Calu3 (cell line): ENCODE measurements at places on chromosomes 5 and 9. TPM values are rescaled to one million over a fixed set of nuclear protein-coding genes. Genes with fewer than 3 reads are reported as not detected.

DNA sequence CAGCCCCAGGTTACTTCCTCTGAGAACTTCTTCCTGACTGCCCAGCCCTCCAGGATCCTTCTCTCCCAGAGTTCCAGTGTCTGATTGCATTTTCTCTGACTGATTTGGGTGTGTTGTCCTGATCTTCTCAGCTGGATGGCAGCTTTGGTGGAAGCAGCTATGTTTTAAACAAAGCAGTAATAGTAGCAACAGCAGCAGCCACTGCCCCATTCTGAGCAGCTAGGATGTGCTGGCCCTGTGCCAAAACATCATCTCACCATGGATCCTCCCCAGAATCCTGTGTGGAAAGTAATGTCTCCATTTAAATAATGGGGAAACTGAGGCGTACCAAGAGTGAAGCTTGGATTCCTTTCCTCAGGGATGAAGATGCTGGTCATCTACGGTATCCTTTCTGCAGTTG lies 46.4 kb upstream of the PSD2 start:
- DNase-seq: no peak

The PAX5 gene
- total RNA-seq: not detected in 2 replicates

- DNase-seq: no peak
Measured at GRCh38 chr9:99181621-99182020, 40.1 kb downstream of the ALG2 start.

DNA sequence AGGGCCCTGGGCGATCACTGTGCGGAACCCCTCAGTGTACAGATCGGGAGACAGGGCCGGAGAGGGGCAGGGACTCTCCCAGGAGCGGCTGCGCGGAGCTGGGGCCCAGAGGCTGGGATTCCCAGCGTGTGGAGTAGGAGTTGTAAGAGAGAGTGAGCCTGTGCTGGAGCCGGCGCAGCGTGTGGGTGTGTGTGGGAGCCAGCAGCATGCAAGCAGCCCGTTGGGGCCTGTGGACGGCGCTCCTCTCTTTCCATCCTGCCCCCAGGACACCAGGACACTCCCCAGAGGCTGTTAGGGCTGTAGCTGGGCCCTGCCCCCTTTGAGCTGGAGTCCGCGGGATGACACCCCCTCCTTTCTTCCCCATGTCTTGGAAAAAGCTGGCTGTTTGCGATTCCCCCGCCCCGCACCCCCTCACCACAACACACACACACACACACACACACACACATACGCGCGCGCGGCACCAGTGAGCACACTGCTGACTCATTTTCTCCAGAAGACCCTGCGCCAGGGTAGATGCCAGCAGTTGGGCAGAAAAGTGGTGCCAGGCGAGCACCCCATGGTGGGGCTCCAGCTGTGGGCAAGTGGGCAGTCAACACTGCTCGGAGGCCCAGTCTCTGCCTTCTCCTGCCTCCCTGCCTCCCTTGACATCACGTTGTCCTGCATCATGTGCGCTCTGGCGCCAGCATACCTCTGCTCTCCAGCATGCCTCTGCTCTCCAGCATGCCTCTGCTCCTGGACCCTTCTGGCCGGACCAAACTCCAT lies 1.5 kb downstream of the COL27A1 start:
- DNase-seq: no peak

DNA sequence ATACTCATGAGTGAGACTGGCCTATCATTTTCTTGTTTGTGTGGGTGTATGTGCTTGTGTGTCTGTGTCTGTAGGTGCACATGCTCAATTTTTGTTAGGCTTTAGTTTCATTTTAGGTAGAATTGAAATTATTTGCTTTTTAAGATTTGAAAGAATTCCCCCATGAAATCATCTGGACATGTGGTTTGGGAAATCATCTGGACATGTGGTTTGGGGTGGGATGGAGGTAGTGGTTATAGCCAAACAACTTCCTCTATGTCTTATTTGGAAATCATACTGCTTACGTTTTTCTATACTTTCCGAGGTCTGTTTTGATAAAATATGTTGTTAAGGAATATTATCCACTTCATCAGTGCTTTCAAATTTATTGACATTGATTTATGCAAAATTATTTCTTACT lies 485.4 kb upstream of the CLINT1 start:
- no peak for DNase-seq

GRCh38 chr9:109440117-109440515 lies 58.0 kb downstream of the PTPN3 start:
- no peak for DNase-seq

- peak; percentile 48 for DNase-seq
Measured at GRCh38 chr5:168334695-168335094, 43.2 kb downstream of the WWC1 start.

The MCC gene
- 2.8 and 3.6 TPM in 2 replicates for total RNA-seq
